ENCODE measurements at places on chromosomes 5 and 9. TPM values are rescaled to one million over a fixed set of nuclear protein-coding genes. Genes with fewer than 3 reads are reported as not detected.
A peak's percentile ranks its signal among the peaks of the same experiment; 100 is the strongest.

Gene PTGR1
- 36.9 TPM for total RNA-seq

Gene ANKRD34B
- 0.20 TPM for total RNA-seq

Gene UBLCP1
- total RNA-seq, result 29.9 TPM

Gene OTP
- 0.17 TPM for total RNA-seq

Gene SLC36A3
- not detected for total RNA-seq

Gene CYLC2
- total RNA-seq, result not detected

Gene GFI1B
- not detected for total RNA-seq

Gene LTC4S
- total RNA-seq, result 1.2 TPM

DNA sequence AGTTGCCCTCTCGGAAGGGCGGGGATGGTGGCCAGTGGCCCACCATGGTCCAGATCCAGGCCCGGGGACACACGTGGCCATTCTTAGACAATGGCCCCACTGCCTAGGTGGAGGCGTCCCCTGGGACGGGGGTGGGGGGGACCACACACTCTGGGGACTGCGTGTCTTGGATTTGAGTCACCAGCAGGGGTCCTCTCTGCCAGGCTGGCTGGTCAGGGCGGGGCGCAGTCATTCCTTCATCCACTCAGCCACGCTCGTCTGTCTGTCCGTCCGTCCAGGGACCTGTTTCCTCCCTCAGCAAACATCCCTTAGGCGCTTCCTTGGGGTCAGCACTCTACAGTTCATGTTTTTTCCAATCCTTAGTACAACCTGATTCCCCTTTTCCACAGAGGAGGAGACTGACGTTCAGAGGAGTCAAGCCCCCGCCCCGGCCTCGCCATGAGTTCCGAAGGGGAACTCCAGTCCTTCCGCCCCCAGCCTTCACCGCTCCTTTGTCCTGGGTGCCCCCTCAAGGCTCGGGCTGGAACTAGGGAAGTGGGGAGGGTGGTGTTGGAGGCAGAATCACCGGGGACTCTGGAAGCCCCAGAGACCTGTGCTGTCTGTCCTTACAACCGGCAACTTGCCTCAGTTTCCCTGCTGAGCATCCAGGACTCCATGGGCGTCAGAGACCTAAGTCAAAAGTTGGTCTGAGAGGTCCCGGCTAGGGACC lies 276.6 kb upstream of the MVB12B start:
- peaks cover 20% of the 10 kb centered on the region for H3K27me3 ChIP-seq
- no peaks in the 10 kb centered on the region for H3K36me3 ChIP-seq
- no peak overlapping the region for H3K27ac ChIP-seq
- peaks cover 2% of the 10 kb centered on the region for H3K4me1 ChIP-seq

- H3K36me3 ChIP-seq, result peaks cover 3% of the 10 kb centered on the region
- H3K27me3 ChIP-seq, result no peaks in the 10 kb centered on the region
- DNase-seq, result no peak
- peaks cover 22% of the 10 kb centered on the region for H3K4me1 ChIP-seq
Observed at GRCh38 chr9:113219186-113219936, 1.7 kb downstream of the FKBP15 start.

GRCh38 chr9:130860458-130861316 lies 25.6 kb downstream of the ABL1 start:
- peak; percentile 99 for DNase-seq
- peaks cover 62% of the 10 kb centered on the region for H3K4me1 ChIP-seq
- peak overlapping the region; percentile 98 for H3K27ac ChIP-seq
- H3K36me3 ChIP-seq, result peaks cover 34% of the 10 kb centered on the region
- H3K27me3 ChIP-seq, result no peaks in the 10 kb centered on the region

GRCh38 chr5:168179192-168179593 lies 112.3 kb upstream of the WWC1 start:
- no peaks in the 10 kb centered on the region for H3K27me3 ChIP-seq
- H3K36me3 ChIP-seq, result no peaks in the 10 kb centered on the region
- no peak overlapping the region for H3K27ac ChIP-seq
- no peak overlapping the region for H3K4me3 ChIP-seq

DNA sequence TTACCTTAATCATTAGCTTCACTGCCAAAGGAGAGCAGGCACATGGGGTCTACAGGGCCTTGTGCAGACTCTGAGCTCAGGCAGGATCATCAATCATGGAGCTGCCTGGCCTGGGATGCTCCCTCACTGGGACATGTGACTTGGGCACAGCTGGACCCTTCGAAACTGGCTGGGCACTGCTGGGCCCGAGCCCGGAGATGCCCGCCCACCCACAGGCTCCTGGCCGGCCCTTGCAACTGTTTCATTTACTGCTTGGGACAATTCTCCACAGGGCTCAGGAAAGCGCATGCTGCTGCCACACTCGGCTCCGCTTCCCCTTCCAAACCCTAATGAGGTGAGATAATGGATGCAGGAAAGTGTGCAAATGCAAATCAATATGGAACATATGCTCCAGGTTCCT lies 387.5 kb downstream of the TRIM36 start:
- no peaks in the 10 kb centered on the region for H3K27me3 ChIP-seq
- no peaks in the 10 kb centered on the region for H3K36me3 ChIP-seq
- no peaks in the 10 kb centered on the region for H3K4me1 ChIP-seq
- no peak overlapping the region for H3K4me3 ChIP-seq
- no peak overlapping the region for H3K27ac ChIP-seq

GRCh38 chr5:1208743-1209488 lies 7.5 kb downstream of the SLC6A19 start:
- H3K4me1 ChIP-seq, result no peaks in the 10 kb centered on the region
- peaks cover 6% of the 10 kb centered on the region for H3K27me3 ChIP-seq
- DNase-seq, result no peak
- H3K36me3 ChIP-seq, result no peaks in the 10 kb centered on the region

- no peaks in the 10 kb centered on the region for H3K36me3 ChIP-seq
- H3K27ac ChIP-seq, result no peak overlapping the region
- H3K4me3 ChIP-seq, result no peak overlapping the region
Observed at GRCh38 chr5:104178829-104179456, 616.4 kb upstream of the NUDT12 start.

DNA sequence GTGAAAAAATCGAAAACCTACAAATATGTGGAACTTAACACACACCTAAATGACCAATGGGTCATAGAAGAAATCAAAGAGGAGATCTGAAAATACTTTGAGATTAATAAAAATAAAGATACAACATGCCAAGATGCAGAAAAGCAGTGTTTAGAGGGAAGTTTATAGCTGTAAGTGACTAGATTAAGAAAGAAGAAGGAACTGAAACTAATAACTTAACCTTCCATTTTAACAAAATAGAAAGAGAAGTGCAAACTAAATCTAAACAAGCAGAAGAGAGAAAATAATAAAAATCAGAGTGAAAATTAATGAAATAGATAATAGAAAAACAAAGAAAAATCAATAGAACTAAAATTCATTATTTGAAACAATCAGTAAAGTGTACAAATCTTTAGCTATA lies 103.0 kb upstream of the MAMDC2 start:
- DNase-seq, result no peak
- no peak overlapping the region for H3K4me3 ChIP-seq
- H3K27me3 ChIP-seq, result no peaks in the 10 kb centered on the region
- H3K36me3 ChIP-seq, result no peaks in the 10 kb centered on the region
- H3K4me1 ChIP-seq, result peaks cover 3% of the 10 kb centered on the region

- no peaks in the 10 kb centered on the region for H3K27me3 ChIP-seq
- H3K27ac ChIP-seq, result no peak overlapping the region
- H3K36me3 ChIP-seq, result no peaks in the 10 kb centered on the region
- peaks cover 4% of the 10 kb centered on the region for H3K4me1 ChIP-seq
- peak; percentile 74 for DNase-seq
Observed at GRCh38 chr5:167442922-167443321, 848.5 kb upstream of the WWC1 start.

DNA sequence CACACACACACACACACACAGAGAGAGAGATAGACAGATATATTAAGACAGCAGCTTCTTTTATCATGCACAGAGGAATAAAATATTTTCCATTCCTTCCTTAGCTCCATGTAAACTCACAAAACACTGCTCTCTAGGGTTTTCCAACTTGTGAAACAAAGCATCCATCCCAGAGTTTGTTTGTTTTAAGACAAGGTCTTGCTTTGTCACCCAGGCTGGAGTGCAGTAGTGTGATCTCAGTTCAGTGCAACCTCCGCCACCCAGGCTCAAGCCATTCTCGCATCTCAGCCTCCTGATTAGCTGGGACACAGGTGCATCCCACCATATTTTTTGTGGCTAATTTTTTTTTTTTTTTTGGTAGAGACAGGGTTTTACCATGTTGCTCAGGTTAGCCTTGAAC lies 298.7 kb downstream of the FBXL17 start:
- no peak overlapping the region for H3K4me3 ChIP-seq
- no peaks in the 10 kb centered on the region for H3K36me3 ChIP-seq
- no peak for DNase-seq
- H3K27me3 ChIP-seq, result no peaks in the 10 kb centered on the region

GRCh38 chr5:113293975-113294310 lies 140.8 kb downstream of the TSSK1B start:
- peaks cover 14% of the 10 kb centered on the region for H3K4me1 ChIP-seq
- H3K27ac ChIP-seq, result peak overlapping the region; percentile 68
- H3K27me3 ChIP-seq, result no peaks in the 10 kb centered on the region
- peak overlapping the region; percentile 91 for H3K4me3 ChIP-seq

DNA sequence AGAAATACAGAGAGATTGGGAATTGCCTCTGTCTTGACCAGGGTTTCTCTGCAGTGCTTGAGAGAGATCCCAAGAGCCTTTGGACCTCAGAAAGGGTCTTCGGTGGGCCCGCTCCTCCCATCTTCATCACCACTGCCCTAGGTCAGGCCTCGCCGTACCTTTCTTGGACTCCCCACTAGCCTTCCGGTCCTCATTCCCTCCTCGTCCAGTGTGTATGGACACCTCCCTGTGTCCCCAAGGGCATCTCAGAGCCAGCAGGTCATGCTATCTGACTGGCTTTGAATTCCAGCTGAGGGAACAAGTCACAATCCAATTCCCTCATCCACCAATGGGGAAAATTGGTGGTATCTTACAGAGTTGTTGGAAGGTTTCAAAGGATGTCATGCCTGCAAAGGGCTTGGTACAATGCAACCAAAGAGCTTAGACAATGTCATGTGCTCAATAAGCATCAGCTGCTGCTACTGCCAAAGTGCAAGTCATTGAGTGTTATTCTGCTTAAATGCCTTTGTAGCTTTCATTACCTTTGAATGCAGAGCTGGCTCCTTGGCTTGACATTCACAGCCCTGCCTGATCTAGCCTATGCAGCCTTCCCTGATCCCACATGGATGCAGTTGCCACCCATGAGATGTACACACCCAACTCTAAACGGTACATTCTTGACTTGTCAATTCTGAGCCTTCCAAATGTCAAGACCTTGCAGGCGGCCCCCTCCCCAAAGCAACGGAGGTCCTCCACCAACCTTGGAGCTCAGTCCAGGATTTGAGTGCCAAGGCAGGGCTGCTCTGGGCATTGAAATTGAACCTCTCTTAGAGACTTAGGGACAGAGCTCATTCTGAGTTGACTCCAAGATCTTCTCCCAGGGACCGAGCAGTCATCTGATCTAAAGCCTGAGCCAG lies 58.0 kb downstream of the HRH2 start:
- no peak overlapping the region for H3K4me3 ChIP-seq
- no peaks in the 10 kb centered on the region for H3K27me3 ChIP-seq
- H3K27ac ChIP-seq, result no peak overlapping the region

GRCh38 chr9:127445851-127446712 lies 5.1 kb downstream of the RPL12 start:
- peaks cover 19% of the 10 kb centered on the region for H3K4me1 ChIP-seq
- no peak overlapping the region for H3K27ac ChIP-seq
- no peaks in the 10 kb centered on the region for H3K27me3 ChIP-seq
- H3K36me3 ChIP-seq, result peaks cover 64% of the 10 kb centered on the region
- DNase-seq, result no peak
- no peak overlapping the region for H3K4me3 ChIP-seq

- no peak overlapping the region for H3K27ac ChIP-seq
- H3K4me3 ChIP-seq, result no peak overlapping the region
- H3K4me1 ChIP-seq, result peaks cover 16% of the 10 kb centered on the region
- DNase-seq, result no peak
- H3K36me3 ChIP-seq, result no peaks in the 10 kb centered on the region
Observed at GRCh38 chr9:129987047-129987446, 55.9 kb downstream of the FNBP1 start.

- no peaks in the 10 kb centered on the region for H3K27me3 ChIP-seq
- H3K4me1 ChIP-seq, result no peaks in the 10 kb centered on the region
- H3K27ac ChIP-seq, result no peak overlapping the region
- no peak overlapping the region for H3K4me3 ChIP-seq
Observed at GRCh38 chr5:13412040-13412595, 532.4 kb downstream of the DNAH5 start.

GRCh38 chr9:83029531-83030137 lies 33.3 kb downstream of the RASEF start:
- no peak for DNase-seq
- H3K27me3 ChIP-seq, result no peaks in the 10 kb centered on the region
- no peaks in the 10 kb centered on the region for H3K36me3 ChIP-seq
- H3K4me3 ChIP-seq, result no peak overlapping the region

DNA sequence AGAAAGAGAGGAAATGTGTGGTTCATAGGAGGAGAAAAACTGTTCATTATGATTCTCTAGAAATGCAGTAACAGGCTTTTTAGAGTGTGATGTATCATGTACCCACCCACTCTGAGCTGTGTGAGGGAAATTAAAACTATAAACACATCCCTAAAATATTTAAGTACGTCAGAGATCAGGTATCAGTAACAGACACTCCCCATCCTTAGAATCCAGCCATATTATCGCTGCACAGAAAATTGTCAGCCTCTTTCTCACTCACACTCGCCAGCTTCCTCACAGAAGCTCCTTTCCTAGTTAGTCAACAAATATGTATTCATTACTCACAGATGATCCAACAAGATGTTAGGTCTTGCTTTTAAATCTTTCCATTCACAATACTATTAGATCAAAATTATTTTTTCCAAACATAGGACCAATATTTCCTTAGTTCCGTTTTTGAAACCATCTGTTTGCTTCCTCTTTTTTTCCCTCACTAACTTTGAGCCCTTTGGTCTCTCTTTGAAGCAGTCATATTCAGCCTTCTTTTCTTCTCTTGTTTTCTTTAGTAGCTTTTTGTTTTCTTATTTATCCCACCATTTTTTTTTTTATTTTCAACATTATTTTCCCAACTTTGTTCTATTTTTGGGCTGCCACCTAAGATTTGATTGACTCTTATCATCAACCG lies 13.6 kb upstream of the MAST4 start:
- H3K4me1 ChIP-seq, result no peaks in the 10 kb centered on the region
- H3K4me3 ChIP-seq, result no peak overlapping the region
- no peaks in the 10 kb centered on the region for H3K36me3 ChIP-seq
- H3K27me3 ChIP-seq, result no peaks in the 10 kb centered on the region

DNA sequence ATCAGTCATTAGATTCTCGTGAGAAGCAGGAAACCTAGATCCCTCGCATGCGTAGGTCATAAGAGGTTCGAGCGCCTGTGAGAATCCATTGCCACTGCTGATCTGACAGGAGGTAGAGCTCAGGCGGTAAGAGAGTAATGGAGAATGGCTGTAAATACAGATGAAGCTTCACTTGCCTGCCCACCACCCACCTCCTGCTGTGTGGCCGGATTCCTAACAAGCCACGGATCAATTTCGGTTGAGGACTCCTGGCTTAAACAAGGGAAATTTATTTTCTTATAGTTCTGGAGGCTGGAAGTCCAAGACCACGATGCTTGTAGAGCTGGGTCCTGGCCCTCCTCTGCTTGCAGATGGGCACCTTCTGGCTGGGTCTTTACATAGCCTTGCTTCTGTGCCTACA lies 200.4 kb downstream of the PCSK5 start:
- no peaks in the 10 kb centered on the region for H3K27me3 ChIP-seq
- no peaks in the 10 kb centered on the region for H3K4me1 ChIP-seq

GRCh38 chr9:32647671-32648070 lies 12.2 kb upstream of the TAF1L start:
- H3K27me3 ChIP-seq, result no peaks in the 10 kb centered on the region
- H3K27ac ChIP-seq, result no peak overlapping the region
- peaks cover 6% of the 10 kb centered on the region for H3K4me1 ChIP-seq
- no peaks in the 10 kb centered on the region for H3K36me3 ChIP-seq
- H3K4me3 ChIP-seq, result no peak overlapping the region
- no peak for DNase-seq

- H3K4me1 ChIP-seq, result no peaks in the 10 kb centered on the region
- no peak for DNase-seq
Observed at GRCh38 chr5:38417658-38418017, 138.8 kb downstream of the LIFR start.
